ENCODE measurements at places on chromosomes 3 and 15.

- DNase-seq: peak; percentile 6
Observed at GRCh38 chr3:126704494-126705214, 614 bp downstream of the CHCHD6 start.

DNA sequence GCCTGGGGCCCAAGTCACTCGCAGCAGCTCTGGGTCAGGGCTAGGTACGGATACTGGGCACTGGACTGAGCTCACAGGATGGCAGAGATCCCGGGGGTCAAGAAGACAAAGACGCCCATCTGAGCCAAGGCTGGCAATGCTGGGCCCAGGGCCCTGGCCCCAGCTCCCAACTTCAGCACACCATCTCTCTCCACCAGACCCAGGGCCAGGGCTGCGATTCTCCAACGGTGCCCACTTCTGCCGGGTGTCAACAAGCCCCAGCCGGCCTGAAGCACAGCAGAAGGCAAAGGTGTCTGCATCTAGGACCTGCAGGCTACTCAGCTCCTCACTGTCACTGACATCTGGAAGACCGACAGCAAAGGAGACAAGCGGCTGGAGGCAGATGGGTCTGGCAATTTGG lies 8.6 kb downstream of the WDR73 start:
- DNase-seq: no peak

DNA sequence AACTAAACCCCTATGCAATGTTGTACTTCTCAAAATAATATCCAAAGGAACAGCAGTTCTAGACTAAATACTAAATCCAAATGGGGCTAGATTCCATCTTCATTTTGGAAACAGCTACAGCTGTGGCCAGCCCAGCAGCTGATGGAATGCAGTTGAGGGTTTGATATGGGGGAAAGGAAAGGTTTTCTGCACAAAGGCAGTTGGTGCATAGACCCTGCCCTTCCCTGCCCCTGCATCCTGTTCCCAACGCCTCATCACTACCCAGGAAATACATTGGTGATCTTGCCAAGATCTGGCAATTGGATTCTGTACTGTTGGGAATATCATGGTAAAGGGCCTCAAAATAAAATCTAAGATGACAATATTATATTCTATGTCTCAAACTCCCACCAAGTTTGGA lies 43.9 kb downstream of the DTWD1 start:
- no peak for DNase-seq

- DNase-seq: no peak
Observed at GRCh38 chr3:81602781-81603180, 158.7 kb downstream of the GBE1 start.
